ENCODE measurements at places on chromosomes 2 and 18.

DNA sequence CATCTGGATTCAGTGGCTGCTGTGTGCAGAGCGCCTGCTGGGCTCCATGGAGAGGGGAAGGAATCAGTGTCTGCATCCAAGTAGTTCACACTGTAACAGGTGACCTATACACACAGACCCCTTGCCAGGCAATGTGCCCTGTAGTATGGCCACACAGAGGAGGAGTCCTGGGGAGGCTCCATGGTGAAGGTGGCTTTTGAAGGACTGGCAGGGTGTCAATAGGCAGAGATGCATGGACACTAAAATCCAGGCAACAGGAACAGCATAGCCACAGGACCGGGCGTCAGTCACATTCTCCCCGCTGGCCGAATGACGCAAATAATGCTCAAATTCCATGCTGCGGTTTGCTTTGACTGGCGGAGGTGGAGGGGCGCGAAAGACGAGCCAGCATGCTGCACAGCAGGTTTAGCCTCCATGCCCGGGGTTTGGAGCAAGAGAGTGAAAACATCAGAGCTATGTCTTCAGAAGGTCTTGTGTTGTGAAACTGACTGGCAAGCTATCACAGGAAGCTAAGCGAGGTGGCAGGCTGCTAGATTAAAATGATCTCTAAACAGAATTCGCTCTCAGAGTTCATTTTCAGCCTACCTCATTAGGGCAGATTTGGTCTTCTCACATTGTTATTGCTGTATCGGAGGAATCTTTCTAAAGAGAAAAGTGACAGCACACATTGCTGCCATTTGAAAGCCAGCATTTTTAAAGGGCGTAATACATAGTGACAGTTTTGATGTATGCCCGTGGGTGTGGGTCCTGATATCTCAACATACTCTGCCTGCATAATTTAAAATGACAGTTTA is 1.2 kb upstream of the CHMP1B start:
- DNase-seq, result peak; percentile 69

GRCh38 chr2:240628808-240629618 is 3.7 kb downstream of the GPR35 start:
- DNase-seq, result peak; percentile 42

DNA sequence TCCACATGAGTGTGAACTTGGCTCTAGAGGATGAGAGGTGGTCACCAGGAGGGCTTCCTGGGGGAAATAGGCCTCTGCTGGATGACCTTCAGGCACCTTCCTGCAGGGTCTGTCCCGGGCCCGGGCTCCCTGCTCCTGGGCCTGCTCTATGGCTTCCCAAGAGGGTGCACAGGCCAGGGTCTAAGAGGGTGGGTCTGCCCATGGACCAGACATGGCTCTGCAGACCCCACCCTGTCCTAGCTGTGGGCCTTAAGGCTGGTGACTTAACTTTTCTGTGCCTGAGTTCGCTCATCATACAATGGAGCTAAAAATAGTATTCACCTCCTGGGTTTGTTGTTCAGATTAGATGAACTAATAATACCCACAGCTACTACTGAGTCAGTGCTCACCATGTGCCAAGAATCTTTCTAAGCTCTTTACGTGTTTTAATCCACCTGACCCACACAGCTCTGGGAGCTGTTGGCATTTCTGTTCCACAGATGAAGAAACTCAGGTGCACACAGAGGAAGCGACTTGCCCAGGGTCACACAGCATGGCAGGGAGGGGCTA is 14.4 kb downstream of the INHBB start:
- no peak for DNase-seq

DNA sequence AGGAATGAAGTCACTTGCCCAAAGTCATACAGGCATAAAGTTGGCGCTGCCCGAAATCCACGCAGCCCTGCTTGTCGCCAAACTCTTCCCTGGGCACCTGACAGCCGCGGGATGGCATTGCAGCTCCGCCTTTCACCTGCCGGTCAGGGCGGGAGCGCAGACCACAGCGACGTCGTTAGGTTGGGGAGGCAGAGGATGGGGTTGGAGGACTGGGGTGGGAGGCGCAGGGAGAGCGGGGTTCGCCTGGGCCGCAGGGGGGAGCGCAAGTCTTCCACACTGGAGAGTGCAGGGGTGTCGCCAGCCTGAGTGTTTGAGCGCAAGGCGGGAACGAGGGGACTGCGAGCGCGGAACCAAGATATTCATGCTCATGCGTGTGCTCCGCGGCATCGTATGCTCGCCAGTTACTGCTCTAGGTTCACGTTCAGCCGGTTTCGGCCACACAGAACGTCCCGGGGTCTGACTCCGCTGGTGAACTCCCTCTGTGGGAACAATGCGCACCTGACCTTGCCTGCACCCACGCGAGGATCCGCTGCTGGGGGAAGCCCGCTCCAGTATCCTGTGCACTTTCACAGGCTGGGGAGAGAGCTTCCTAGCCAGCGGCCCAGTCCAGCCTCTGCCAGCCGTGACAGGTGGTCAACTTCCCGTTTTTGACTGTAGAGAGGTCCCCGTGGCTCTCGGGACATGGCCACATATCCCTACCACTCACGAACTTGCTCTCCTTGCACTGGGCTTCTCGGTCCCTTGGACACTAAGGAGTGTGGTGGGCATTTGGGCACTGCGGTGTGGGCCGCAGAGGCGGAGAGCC is 767 bp upstream of the NPPC start:
- peak; percentile 85 for DNase-seq

DNA sequence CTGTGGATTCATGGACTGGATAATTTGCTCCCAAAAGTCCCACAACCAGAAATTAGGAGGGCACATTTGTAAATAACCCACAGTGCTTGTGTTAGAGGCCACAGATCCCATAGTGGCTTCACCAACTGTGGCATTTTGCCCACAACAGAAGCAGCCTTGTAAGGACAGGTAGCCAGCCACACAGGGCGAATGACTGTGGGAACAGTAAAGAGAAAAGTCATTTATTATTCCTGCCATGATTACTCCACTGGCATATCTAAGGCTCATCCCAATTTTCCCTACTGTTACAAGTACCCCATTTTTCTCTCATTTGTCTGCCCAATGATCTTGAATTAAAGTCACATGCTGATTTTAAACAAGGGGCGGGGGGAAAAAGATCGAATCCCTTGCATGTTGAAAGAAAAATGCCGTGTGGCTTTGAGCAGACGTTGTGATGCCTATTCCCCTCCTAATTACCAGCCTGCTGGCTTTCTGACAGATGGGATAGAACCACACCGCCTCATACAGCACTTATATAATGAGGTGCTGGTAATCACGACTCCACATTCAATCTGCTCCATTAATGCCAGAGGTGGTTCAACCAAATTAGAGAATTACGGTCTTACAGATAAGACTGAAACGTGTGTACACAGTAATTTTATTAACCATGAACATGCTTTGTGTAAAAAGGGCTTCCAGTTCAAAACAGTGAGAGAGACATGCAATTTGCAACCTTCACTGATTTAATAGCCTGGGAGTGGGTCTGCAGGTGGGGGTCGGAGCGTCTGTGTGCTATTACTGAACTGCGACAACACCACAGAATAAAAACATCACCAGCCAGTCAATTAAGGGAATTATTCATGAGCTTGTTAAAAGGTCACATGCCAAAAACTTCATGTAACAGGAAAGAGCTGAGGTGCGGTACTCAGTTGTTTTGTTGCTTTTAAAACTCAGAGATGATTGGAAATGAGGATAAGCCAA is 196.0 kb downstream of the TMEM163 start:
- no peak for DNase-seq

GRCh38 chr2:67858886-67859285 is 203.9 kb downstream of the C1D start:
- DNase-seq, result no peak

GRCh38 chr2:69241664-69242514 is 145.1 kb downstream of the GFPT1 start:
- DNase-seq, result no peak

DNA sequence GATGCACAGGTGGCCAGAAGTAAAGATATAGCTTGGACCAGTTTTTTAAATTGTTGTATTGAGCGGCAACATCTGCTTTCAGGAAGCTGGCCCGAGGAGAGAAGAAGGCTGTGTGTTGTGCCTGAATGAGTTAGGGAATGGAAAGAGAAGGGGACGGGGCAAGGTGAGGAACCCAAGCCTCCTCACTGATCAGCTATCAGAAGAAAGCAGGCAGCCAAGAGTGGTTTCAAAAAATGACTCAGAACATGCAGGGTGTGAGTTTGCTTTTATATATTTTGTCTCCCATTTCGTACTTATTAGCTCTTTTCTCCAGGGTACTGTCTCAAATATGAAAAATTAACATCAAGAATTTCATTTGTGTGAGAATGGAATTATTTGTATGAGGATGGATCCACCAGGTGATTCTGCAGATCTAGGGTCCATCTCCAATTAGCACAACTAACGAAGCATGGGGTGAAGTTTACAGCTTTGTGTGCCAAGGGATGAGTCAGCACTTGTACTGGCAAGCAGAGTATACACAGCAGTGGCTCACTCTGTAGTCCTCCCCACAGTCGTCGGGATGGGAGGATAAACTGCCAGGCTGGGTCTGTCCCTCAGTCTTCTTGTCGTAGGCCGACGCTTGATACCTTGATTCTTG is 175.7 kb downstream of the PIEZO2 start:
- no peak for DNase-seq

DNA sequence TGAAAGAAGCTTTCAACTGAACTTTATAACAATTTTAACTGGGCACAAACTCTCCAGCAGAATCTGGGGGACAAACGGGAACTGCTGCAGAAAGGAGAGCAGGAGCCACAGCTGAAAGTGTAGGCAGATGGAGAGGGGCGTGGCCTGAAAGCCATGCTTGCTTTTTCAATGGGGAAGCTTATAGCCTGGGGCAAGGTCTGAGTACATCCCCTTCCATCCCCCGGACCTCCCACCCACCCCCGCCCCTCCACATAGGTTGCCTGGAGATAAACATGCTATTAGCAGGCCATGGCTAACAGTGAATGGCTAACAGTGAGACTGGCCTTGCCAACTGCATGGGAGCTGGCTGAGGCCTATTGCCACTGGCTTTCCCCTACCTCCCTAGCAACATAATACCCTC is 317.9 kb upstream of the TANK start:
- no peak for DNase-seq

- no peak for DNase-seq
Measured at GRCh38 chr2:60070736-60071489, 482.5 kb downstream of the BCL11A start.

DNA sequence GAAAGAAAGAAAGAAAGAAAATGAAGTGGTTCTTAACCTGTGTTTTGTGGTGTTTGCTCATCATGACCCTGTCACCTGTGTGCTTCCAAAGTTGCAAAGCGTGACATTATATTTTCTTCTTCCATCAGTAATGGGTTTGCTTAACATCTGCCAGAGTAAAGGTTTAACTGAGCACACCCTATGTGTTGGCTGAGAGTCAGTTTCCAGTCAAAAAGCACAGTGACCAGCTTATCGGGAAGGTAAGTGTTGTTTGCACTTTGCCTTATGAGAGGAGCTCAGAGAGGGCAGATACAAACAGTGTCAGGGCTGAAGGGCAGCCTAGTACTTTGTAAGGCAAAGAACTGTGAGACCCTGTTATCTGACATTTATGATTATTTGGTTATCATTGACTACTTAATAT is 406.2 kb upstream of the CWC22 start:
- DNase-seq, result no peak

- peak; percentile 87 for DNase-seq
Measured at GRCh38 chr2:237060534-237061312, 25.0 kb upstream of the COPS8 start.

DNA sequence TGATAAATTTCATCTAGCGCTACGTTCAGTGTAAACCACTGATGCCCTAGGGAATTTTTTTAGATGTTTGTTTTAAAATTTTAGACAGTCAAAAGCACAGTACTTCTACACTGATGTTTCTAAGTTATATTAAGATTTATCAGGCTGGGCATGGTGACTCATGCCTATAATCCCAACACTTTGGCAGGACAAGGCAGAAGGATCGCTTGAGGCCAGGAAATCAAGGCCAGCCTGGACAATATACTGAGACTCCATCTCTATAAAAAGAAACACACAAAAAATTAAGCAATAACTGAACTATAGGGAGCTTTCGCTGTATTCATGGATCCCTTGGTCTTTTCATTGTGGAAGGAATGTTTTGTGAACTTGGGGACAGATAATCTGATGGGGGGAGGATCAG is 50.6 kb upstream of the MAPRE2 start:
- no peak for DNase-seq

- no peak for DNase-seq
Measured at GRCh38 chr18:57698571-57699276, 77.1 kb upstream of the NARS1 start.

DNA sequence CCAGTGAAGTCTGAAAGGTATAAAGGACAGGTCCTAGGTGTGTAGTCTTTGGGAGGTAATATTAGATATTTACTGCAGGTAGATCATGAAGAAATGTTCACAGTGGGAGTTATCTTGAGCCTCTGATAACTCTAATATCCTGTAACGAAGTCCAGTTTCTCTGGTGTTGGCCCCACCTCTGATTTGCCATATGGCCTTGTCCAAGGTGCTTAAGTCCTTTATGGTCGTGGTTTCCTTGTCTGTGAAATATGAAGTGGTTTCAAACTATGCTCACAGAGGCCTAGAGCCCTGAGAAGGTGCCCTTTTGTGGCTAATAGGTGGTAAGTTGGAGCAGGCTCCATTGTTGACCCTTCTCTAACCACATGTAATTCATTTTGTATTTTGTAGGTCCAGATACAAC is 190.7 kb downstream of the ICOS start:
- no peak for DNase-seq

DNA sequence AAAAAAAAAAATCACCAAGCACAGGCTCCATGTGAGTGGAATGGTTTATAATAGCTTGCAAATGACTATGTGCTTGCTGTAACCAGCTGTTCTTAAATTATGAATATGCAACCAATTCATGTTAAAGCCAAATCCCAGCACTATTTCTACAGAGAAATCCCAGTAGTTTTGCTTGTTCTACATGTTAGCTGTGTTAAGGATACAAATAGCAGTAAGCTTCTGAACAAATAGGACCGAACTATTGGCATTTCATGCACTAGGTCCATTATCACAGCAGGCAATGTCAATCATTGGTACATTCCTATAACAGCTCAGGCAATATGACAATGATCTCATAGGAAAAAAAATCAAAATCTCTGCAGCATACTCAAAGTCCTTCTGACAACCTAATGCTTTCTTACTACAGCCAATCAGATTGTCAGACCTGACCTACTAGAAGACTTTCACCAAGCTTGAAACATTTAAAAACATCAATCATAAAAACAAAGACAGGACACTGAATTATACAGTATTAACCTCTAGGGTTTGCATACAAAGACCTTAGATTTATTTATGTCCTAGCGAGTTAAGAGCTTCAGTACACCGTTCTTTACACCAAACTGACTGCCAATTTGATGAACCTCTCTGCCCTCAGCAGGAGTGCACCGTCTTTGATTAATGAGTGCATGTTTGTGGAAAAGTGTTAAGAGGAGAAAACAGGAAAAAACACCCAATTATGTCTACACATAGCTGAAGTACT is 6.4 kb downstream of the BAZ2B start:
- no peak for DNase-seq

All from endodermal cell (in vitro differentiated cells).